ENCODE measurements at places on chromosomes 2 and 18.
A peak's percentile ranks its signal among the peaks of the same experiment; 100 is the strongest.

- no peak for DNase-seq
These were observed 9.3 kb downstream of the HADHA start for GRCh38 chr2:26235089-26235488.

- DNase-seq: no peak
These were observed 4.6 kb upstream of the D2HGDH start for GRCh38 chr2:241729868-241730267.

GRCh38 chr2:173146590-173146989 lies 70.9 kb downstream of the MAP3K20 start:
- no peak for DNase-seq

DNA sequence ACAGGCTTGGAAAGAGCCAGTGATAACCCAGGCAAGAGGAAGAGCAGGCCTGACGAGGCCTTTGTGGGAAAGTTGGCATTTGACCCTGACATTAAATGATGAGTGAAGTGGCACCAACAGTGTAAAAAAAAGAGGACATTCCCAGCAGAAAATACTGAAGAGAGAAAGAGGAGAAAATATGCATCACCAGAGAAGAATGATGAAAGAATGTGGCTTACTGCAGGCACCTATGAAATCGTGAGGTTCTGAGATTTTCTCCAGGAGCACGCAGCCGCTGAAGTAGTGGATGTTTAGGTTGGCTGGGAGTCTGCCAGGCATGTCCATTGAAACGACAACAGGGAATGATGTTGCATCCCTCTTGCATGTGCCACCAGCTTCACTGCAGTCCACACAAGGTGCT lies 13.8 kb downstream of the EHD3 start:
- DNase-seq: no peak

DNA sequence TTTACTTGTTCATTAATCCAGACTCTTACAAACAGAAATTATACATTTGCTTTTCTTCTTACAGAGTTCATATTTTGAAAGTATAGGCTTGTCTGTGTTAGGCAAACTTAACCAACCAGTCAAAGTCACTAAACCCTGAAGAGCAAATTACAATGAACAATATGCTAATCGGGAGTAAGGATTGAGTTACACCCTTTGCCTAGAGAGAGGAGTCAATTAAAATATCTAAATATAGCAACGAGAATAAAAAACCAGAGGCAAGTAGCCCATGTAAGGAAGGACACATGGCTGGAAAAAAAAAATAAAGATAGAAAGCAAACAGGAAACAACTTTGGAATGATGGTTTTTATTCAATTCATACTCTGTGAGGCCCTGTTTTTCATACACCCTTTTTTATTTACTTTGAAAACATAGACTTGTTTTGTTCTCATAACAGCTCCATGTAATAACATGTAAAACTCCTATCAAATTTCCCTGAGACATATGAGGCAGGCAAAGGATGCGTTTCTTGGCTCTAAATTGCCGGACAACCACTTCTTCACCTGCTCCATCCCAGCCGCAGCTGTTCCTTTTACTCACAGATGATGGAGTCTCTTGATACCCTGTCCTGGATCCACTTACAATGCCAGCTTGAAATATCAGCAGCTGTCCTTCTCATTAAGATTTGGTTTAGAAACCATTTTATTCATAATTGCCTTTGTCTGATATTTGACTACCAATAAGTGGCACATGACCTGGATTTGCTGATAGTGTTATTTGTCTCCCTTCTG lies 767.7 kb upstream of the GCFC2 start:
- no peak for DNase-seq

DNA sequence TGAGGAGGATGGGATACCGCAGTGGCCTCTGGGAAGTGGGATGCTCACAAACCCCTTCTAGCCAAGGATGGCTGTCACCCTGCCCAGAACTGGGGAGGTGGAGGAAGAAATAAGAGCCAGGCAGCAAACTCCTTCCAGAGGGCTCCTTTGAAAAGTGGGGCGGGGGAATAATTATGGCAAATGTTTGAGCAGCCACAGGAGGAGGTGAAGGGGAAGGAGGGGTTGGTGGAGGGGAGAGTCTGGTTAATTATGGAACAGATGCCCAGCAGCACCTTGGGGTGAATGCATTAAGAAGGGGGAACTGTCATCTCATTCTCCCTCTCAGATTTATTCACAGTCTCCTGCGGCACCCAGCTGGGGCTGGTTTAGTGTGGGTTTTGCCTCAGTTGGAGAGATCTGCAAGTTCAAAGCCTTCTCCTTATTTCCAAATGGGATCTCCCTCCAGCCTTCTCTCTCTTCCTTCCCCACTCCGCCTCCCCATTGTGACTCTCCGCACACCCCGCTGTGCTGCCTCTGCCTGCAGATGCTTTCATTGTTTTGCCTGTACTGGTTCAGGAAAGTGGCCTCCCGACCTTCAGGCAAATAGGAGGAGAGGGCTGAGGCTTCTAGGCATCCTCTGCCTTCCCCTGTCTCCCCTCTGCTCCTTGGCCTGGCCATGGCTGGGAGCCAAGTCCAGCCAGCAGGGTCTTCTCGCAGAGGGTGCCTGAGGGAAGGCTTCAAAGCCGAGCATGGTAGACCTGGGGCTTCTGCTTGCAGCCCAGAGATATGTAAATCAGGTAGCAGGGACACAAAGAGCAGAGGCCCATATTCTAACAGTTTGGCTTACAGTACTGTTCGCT lies 457.2 kb upstream of the MEX3C start:
- no peak for DNase-seq

DNA sequence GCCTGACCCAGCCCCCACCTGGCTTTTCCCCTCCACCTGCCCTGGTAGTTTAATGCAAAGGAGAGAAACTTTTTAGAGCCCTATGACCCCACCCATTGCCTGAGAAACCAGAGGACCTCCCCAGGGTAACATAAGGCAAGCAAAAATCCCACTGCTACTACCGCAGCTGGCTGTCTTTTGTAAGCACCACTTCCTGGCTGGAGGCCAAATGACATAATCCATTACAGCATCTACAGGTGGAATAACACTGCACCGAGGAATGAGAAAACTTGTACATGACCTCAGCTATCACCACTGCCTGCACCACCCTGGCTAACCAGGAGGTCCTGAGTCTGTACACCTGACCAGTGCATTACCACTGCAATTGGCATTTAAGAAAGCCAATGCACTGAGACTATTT lies 149.6 kb upstream of the GALNT5 start:
- DNase-seq: no peak

DNA sequence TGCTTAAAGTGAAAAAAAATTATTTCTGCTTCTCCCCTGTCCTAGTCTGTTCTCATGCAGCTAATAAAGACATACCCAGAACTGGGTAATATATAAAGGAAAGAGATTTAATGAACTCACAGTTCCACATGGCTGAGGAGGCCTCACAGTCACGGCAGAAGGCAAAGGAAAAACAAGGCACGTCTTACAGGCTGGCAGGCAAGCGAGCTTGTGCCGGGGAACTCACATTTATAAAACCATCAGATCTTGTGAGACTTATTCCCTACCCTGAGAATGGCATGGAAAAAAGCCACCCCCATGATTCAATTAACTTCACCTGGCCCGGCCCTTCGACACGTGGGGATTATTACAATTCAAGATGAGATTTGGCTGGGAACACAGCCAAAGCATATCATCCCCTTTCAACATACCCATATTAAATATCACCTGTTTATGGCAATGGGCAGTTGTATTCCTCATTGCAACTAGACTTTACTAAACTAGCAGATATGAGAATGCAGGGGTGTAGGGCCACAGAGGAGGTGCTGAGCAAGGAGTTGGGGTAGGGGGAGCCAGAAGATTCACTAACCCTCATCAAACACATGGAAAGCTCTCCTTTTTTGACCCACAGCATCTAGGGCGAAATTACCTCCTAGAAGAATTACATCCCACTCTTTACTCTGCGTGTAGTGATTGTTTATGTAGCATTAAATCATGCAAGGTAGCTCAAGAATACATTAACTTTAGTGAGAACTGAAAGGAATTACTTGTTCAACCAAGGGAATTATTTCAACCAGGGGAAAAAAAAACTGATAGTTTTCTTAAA lies 183.3 kb upstream of the DOK6 start:
- DNase-seq: no peak

GRCh38 chr2:29075894-29076705 lies 1.8 kb upstream of the PCARE start:
- DNase-seq: no peak

- no peak for DNase-seq
These were observed 18.2 kb upstream of the C2orf66 start for GRCh38 chr2:196827356-196827755.

- peak; percentile 65 for DNase-seq
These were observed 24.6 kb upstream of the ATOH8 start for GRCh38 chr2:85728883-85729824.

GRCh38 chr18:32815881-32816280 lies 43.1 kb upstream of the KLHL14 start:
- no peak for DNase-seq

- no peak for DNase-seq
These were observed 67.3 kb downstream of the CLHC1 start for GRCh38 chr2:55164534-55165480.

GRCh38 chr2:127225186-127225960 lies 5.3 kb upstream of the CYP27C1 start:
- DNase-seq: no peak

GRCh38 chr2:241692448-241692847 lies 5.8 kb upstream of the DTYMK start:
- DNase-seq: no peak

- peak; percentile 74 for DNase-seq
These were observed 46.9 kb downstream of the DNMT3A start for GRCh38 chr2:25294573-25295462.

GRCh38 chr2:42636934-42637333 lies 68.5 kb downstream of the MTA3 start:
- no peak for DNase-seq
